ENCODE measurements at places on chromosomes 5 and 9.
A peak's percentile ranks its signal among the peaks of the same experiment; 100 is the strongest.

- DNase-seq, result no peak
These were observed 29.1 kb upstream of the IRX4 start for GRCh38 chr5:1911773-1912235.

GRCh38 chr9:99832558-99832864 lies 10.8 kb downstream of the NR4A3 start:
- no peak for DNase-seq

DNA sequence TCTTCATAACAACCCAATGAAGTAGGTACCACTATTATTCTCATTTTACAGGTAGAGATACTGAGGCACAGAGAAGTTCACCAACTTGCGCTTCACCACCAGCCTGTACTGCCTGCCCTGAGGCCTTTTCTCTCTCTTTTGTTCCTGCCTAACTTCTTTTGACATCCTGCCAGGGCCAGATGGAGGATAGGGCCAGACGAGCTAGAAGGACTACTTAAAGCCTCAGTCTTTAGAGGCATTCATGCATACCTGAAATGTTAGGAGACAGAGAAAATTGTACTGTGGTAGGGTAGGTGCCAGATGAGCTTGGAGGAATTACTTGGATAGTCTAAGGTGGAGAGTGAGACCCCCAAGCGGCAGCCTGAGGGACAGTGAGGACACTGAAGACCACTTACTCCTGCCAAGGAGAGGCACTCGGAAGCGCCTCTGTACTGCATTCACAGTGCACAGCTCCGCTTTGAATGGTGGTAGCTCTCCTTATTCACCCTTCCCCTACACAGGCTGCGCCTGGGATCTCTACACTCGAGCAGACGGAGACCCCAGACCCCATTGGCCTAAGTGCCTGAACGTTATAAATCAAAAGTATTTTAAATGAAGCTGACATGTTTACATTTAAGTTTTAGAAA lies 6.2 kb upstream of the ORM1 start:
- peak; percentile 2 for DNase-seq

- DNase-seq, result no peak
These were observed 364.6 kb downstream of the CDH10 start for GRCh38 chr5:24280215-24280614.

DNA sequence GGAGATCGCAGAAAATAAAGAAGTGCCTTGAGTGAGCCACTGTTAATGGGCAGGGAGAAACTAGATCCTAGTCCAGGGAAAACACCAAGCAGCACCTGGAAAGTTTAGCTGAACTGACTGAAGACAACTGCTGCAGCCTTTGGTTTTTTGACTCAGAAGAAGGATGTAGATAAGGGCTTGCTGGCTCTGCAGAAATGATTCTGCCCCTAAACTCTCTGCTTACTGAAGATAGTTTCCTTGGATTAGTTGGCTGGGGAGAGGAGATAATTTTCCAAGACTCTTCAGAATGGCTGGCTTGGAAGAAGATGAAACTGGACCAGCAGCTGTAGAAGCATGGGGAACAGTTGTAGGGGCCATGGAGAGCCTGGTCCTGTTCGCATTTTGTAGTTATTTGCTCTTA lies 471.8 kb downstream of the KDM4C start:
- no peak for DNase-seq

GRCh38 chr5:82628364-82628910 lies 350.3 kb upstream of the RPS23 start:
- no peak for DNase-seq

GRCh38 chr5:171821286-171821685 lies 35.7 kb downstream of the SMIM23 start:
- DNase-seq, result no peak

DNA sequence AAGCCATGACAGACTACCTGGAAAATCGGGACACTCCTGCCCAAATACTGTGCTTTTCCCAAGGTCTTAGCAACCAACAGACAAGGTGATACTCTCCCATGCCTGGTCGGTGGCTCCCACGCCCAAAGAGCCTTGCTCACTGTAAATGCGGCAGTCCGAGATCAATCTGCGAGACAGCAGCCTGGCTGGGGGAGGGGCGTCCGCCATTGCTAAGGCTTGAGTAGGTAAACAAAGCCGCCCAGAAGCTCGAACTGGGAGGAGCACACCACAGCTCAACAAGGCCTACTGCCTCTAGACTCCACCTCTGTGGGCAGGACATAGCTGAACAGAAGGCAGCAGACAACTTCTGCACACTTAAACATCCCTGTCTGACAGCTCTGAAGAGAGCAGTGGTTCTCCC lies 272.1 kb upstream of the CCNG1 start:
- no peak for DNase-seq

- no peak for DNase-seq
These were observed 295.6 kb downstream of the PDE4D start for GRCh38 chr5:59597690-59598546.

DNA sequence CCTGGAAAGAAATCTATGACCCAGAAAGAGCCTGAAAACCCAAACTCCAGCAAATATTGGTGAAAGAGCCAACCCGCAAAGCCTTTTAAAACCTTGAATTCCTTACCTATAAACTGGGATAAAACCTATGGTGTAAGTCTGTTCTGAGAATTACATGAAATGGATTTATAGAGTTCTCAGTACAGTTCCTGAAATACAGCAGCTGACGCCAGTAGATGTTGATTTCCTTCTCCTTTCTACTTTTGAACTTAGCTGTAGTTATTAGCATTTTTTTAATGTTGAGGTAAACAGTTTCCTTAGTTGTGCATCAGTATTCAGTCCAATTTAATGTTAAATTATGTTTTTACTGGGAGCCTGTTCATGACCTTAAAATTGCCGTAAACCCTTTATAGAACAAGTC lies 3.7 kb downstream of the SPIN1 start:
- DNase-seq, result no peak

- DNase-seq, result peak; percentile 23
These were observed 624 bp downstream of the FBXW11 start for GRCh38 chr5:172005708-172006320.

DNA sequence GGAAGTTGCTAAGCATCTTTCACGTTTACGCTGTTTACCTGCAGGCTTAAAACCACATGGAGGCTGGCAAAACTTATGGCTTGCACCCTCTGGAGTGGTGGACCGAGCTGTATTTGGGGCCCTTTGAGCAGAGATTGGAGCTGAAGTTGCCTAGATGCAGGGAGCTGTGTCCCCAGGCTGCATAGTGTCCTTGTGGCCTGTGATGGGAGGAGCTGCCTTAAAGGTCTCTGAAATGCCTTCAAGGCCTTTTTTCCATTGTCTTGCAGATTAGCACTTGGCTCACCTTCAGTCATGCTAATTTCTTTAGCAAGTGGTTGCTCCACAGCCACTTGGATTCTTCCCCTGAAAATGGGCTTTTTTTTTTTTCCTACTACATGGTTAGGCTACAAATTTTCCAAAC lies 81.5 kb upstream of the CHD1 start:
- no peak for DNase-seq

GRCh38 chr9:18748251-18748701 lies 274.3 kb downstream of the ADAMTSL1 start:
- no peak for DNase-seq

- DNase-seq, result peak; percentile 5
These were observed 201.2 kb downstream of the TARS1 start for GRCh38 chr5:33641744-33642505.

GRCh38 chr5:120823328-120823727 lies 359.2 kb downstream of the PRR16 start:
- DNase-seq, result no peak

GRCh38 chr5:23014825-23015224 lies 161.7 kb upstream of the CDH12 start:
- no peak for DNase-seq

GRCh38 chr5:34580983-34581382 lies 75.1 kb upstream of the RAI14 start:
- no peak for DNase-seq

GRCh38 chr5:138230261-138230660 lies 17.1 kb upstream of the CDC23 start:
- DNase-seq, result no peak

DNA sequence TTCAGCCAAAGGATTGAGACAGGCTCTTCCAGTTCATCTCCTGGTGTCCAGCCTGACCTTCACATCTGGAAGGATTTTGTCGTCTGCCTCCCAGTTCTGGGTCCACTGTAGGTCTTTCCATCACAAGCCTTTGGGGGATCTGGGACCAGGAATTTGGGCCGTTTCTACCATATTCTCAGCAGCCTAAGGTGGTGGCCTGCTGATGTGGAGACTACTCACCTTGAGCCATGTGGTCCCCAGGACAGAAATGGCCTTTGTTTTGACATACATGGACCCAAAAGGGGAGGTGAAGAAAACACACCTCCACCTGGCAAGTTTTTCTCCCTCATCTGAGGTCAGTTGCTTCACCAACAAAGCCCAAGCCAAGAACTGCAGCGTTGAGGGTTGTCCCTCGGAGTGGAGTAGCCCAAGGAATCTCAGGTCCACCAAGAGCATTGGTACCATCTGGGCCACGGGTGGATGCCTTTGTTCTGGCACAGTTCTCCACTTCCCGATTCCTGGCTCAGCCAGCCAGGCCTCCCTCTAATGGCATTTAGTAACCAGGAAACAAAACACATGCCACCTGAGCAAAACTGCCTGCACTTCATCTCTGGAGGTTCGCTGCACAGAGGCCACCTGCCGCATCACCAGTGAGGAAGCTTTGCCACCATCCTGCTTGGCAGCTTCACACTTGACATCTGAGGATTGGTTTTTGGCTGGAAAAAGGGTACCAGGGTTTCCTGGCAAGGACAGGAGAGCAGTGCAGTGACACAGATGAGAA lies 24.7 kb downstream of the AMBP start:
- no peak for DNase-seq

- DNase-seq, result no peak
These were observed 6.5 kb upstream of the MLANA start for GRCh38 chr9:5884191-5884590.

DNA sequence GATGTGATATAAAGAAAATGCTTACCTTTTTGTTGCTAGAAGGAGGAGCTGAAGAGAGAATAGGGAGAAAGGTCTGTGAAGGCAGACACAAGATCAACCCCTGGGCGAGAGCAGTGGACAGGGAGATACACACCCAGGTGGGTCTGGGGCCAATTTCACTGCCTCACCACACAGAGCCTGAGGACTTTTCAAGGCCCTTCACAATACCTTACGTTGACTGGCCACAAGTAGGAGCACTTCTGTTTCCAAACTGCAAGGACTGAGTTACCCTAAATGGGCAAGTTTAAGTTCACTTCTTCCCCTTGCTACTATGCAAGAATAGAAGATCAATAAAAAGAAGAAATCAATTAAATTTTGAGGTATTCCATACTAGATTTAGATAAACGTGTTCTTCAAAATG lies 174.5 kb upstream of the SLC12A2 start:
- DNase-seq, result no peak

GRCh38 chr5:74294231-74294705 lies 346.3 kb downstream of the ENC1 start:
- DNase-seq, result no peak

DNA sequence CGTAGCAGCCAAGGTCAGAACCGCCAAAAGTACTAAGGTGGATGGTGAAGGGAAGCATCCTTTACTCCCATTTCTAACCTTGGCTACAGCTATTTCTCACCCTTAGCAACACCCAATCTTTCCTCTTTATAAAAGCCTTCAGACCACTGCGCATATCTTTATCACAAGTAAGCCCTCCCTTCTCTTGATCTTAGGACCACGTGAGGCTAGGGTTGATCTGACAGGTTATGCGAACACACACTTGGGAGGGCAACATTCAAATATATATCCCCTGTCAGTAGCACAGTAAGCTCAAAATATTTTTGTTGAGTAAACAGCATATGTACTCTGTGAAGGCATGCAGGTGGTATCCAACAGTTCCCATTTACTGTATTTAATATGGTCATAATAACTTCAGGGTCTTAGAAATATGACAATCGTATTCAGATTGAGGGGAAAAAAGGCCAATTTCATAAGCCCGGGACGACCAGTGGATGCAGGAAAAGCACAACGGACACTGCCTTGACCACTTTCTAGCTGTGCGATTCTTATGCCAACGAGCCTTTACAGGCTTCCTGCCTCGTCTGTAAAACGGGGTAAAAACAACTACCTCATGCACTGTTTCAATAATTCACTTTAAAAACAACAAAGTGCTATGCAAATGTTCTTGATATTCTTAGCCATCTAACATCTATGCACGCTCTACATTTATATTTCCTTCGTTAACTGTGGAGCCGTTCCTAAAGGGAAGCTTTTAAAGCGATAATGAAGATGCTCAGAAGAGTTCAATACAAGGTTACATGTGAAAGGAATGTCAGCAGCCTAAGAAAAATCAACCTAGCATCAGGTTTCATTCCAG lies 1.3 kb downstream of the ARSB start:
- DNase-seq, result peak; percentile 3

DNA sequence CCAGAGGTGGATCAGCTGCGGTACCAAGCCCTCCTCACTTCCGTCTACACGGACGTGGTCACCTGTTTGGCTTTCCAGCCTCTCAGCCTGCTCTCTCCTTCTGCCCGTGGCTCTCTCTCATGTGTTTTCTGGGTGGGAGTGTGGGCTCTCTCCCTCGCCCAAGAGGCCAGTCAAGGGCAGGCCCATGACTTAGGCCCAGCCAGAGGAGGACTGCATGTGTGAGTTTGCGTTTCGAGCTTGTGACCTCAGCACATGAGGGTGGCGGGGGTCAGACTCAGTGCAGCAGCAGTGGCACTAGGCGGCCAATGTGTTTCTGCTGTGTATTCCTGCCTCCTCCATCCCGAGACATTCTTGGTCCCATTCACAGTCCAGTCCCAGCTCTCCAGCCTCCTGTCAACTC lies 82.5 kb upstream of the SMIM23 start:
- no peak for DNase-seq

DNA sequence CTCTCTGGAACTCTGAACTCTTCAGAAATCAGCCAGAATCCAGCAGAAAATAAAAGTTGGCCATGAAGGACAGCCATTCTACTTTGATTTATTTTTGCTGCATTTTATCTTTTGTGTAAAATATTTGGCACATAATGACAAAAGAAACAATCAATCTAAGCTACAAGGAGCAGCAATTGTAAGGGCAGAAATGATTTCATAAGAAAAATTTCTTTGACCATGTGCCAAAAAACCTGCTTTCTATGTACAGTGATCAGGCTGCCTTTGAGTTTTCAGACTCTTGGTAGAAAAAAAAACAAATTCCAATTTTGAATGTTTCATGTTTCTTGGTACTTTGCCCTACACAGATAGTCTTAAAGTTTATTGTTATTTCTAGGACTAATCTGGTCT lies 69.8 kb upstream of the SLC1A3 start:
- no peak for DNase-seq

GRCh38 chr5:69105996-69106906 lies 12.4 kb downstream of the SLC30A5 start:
- no peak for DNase-seq

GRCh38 chr9:135795391-135795790 lies 93.4 kb downstream of the KCNT1 start:
- no peak for DNase-seq

Measured in CD4-positive, alpha-beta T cell treated with Interleukin-4 for 1 hour (primary cell).